Stomach (tissue), 19 donors: ENCODE measurements at places on chromosomes 5 and 9.

- peak; percentile 60 for DNase-seq
These were observed 181.8 kb downstream of the GADD45G start for GRCh38 chr9:89786655-89787054.

- no peak for DNase-seq
These were observed 18.3 kb downstream of the AKNA start for GRCh38 chr9:114369216-114370130.

DNA sequence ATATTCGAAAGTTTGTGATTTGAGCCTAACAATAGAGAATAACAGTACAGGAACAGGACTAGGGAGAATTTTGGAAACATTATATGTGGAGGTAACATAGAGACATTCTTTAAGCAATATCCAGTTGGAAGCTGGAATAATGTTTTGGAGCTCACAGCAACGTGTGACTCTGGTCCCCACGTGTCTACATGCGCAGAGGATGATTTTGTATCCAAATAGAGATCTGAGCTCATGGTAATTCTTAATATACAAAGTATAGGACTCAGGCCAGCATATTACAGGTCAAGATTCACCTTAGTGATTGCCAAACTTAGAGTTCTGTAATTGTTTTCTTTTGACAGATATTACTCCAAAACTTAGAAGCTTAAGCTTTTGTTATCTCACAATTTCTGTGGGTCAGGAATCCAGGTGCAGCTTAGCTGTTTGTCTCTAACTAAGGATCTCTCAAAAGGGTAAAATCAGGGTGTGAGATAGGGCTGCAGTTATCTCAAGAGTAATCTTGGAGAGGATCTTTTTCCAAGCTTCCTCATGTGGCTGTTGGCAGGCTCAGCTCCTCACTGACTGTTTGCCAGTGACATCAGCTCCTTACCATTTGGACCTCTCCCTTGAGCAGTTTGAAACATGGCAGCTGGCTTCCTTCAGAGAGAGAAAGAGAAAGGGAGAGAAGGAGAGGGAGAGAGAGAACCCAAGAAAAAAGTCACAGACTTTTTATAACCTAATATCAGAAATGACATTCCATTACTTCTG, 272.0 kb upstream of the ZNF462 start:
- DNase-seq = no peak

- DNase-seq = no peak
These were observed 54.6 kb upstream of the RXRA start for GRCh38 chr9:134271338-134272301.
